ENCODE measurements at places on chromosomes 4 and X.

DNA sequence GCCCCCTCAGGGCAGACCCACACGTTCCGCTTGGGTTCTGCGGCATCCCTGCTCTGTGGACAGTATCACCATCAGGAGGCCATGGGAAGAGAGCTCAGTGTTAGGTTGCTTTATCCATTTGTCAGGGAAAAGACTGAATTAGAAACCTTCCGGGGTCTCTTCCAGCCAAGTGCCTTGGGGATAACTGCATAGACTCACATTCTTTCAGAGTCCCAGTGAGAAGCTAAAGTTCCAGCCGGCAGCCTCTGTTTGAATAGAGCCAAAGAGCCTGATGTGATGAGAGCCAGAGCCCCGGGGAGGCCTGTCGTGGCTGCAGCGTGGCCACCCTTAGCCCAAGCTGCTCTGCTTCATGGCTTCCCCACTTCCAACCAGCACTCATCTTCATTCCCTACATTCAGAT is 85.2 kb downstream of the FHDC1 start:
- H3K4me3 ChIP-seq = no peak overlapping the region
- H3K36me3 ChIP-seq = no peaks in the 10 kb centered on the region
- H3K27ac ChIP-seq = no peak overlapping the region
- H3K4me1 ChIP-seq = peaks cover 28% of the 10 kb centered on the region
- DNase-seq = no peak

GRCh38 chr4:6620296-6620695 is 20.2 kb upstream of the MRFAP1 start:
- DNase-seq = no peak
- H3K36me3 ChIP-seq = peaks cover 15% of the 10 kb centered on the region
- H3K4me3 ChIP-seq = no peak overlapping the region
- no peaks in the 10 kb centered on the region for H3K4me1 ChIP-seq

DNA sequence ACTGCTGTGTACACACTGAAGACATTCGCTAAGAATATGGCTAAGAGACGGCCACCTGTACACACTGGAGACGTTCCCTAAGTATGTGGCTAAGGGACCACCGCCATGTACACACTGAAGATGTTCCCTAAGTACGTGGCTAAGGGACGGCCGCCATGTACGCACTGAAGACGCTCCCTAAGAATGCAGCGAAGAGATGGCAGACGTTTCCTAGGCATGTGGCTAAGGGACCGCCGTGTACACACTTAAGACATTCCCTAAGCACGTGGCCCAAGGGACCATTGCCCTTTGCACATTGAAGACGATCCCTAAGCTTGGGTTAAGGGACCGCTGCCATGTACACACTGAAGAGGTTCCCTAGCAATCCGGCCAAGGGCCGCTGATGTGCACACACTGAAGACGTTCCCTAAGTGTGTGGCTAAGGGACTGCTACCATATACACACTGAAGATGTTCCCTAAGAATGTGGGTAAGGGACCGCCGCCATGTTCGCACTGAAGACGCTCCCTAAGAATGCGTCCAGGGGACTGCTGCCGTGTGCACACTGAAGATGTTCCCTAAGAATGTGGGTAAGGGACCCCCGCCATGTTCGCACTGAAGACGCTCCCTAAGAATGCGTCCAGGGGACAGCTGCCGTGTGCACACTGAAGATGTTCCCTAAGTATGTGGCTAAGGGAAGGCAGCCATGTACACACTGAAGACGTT is 36.7 kb downstream of the DHRSX start:
- H3K27me3 ChIP-seq = no peaks in the 10 kb centered on the region
- no peak overlapping the region for H3K27ac ChIP-seq
- H3K36me3 ChIP-seq = no peaks in the 10 kb centered on the region
- no peak for DNase-seq
- no peaks in the 10 kb centered on the region for H3K4me1 ChIP-seq
- H3K4me3 ChIP-seq = no peak overlapping the region

DNA sequence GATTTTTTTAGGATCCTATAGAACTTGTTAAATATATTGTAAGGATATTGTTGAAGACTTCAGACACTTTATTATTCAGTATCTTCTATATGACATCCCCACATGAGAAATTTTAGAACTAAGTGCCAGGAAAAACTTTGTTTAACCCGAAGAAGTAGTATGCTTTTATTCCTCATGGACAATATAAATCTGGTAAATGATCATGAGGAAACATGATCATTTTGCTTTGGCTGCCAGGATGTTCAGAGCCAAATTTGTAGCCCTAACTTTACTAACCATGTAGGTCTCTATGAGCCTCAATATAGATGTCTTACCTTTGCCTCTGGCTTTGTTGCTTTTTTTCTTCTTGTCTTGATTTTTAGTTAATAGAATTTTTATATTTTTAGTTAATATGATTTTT is 77.8 kb upstream of the TEX13D start:
- H3K27ac ChIP-seq = no peak overlapping the region
- no peaks in the 10 kb centered on the region for H3K4me1 ChIP-seq
- H3K27me3 ChIP-seq = no peaks in the 10 kb centered on the region
- H3K4me3 ChIP-seq = no peak overlapping the region

- no peaks in the 10 kb centered on the region for H3K4me1 ChIP-seq
- no peaks in the 10 kb centered on the region for H3K27me3 ChIP-seq
- DNase-seq = no peak
- no peak overlapping the region for H3K4me3 ChIP-seq
Observed at GRCh38 chr4:4820261-4820660, 39.2 kb upstream of the MSX1 start.

Data from keratinocyte (primary cell).